Putamen (tissue), 1 donor: ENCODE measurements at places on chromosomes 2 and 18.

- no peak for DNase-seq
Measured at GRCh38 chr2:15630121-15630977, 38.7 kb downstream of the DDX1 start.

DNA sequence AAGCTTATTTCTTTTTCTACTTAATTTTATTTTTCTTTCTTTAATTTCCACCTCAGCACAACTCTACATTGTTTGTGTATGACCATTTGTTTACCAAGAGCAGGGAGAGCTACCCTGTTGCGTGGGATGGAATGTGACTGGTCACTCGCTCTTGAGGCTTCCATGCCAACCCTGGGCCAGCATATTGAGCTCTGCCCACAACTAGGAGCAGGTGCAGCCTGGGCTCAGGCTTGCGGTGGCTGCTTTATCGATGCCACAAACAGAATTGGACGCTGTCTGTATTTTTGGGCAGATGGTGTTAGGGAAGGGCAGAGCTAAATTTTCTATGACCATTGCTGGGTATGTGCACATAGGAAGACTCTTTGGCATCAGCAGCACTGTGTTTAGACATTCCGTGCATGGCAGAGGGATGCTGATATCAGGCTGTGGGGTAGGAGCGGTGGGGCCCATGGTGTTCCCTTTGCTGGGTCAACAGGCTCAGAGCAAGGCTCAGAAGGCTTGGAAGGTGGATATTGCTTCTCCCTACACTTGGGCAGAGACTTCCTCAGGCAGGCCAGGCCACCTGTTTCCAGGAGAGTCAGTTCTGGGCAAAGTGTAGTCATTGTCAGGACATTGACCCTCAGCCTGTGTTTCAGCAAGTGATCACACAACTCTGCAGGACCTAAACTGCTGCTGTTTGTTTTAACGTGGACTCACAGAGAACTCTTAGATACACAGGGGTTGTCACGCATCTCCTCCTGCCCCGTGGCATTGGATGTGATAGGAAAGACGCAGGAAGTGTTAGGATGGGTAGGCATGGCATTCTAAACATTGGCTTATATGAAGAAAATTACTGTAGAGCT, 40.2 kb downstream of the TMEM182 start:
- DNase-seq = no peak

DNA sequence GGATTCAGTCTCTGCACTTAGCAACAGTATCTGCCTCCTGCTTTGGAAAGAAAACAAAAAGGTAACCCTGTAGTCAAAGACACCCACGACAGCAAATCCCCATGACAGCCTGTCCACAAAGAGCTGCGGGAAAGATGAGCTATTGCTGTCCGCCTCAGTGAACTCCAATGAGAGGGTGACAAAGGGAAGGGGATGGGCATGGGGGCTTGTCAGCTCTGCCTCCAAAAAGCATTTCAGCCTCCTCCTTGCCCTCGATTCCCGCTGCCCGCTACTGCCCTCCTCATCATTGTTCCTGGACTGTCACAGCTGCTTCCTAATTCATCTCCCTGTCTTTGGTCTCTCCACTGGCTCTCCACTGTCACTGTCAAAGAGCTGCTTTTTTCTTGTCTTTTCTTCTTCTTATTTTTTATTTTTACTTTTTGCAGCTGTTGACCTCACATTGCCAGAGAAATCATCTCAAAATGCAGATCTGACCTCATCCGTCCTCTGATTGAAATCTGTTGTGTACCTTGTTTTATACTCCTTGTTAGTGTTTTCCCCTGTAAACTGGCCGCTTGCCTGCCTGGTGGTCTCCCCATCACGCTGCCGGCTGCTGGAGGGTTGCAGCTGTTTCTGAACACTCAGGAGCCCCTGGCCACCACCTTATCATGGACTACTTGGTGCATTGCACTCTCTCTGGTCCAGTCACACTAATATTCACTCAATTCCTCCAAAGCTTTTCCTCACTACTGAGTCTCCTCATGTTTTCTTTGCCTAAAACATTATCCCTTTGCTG, 7.9 kb upstream of the E2F6 start:
- no peak for DNase-seq

- no peak for DNase-seq
Measured at GRCh38 chr2:169393068-169393590, 30.8 kb upstream of the LRP2 start.

GRCh38 chr2:51401546-51401945, 369.6 kb upstream of the NRXN1 start:
- DNase-seq = no peak

GRCh38 chr2:69977906-69978482, 16.6 kb upstream of the ASPRV1 start:
- DNase-seq = no peak

DNA sequence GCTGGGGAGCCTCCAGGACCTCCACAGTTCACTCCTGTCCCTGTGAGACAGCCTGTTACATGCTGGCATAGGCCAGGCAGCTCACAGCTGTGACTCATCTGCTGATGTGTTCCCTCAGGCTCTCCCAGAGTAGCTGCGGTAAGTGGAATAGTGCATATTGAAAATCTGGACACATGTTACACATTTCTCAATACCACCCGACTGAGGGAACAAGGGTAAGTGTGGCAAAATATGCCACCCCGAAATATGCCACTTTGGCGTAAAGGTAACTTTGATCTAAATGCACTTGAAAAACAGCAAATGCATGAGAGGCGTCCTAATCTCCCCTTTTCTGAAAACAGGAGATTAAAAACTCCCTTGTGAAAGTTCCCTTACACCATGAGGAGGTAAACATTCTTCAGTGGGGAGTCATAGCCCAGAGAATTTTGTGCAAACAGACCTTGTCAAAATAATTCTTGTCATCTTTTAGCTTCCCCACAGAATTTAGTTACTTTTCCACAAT, 557.9 kb downstream of the CCDC85A start:
- no peak for DNase-seq

- DNase-seq = no peak
Measured at GRCh38 chr2:151483546-151483945, 73.8 kb downstream of the RIF1 start.

GRCh38 chr2:43569921-43570320, 25.9 kb downstream of the THADA start:
- DNase-seq = no peak

DNA sequence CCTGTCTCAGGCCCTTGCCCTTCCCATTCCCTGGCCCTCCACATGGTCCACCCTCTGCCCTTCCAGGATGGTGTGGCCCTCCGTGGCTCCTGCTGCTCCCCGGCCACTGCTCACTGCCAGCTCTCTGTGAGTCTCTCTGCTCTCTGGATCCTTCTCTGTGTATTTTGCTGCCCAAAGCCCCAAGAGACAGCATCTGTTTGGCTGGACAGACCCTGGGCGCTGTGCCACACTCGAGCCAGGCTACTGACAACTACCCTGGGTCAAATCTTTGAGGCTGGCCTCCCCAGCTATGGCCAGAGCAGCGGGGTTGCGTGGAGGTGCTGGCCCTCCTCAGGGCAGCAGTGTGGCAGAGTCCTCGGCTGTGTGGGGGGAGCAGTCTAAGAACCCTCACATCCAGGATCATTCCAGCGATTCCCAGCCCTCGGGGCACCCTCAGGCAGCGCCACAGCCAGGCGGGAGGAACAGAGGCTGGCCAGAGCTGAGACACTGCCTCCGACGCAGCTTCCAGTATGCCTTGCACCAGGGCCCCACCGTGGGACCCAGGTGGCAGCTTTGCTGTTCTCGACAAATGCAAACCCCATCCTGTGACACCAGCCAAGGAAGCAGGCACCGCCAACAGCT, 139.4 kb upstream of the GLI2 start:
- DNase-seq = peak; percentile 50

GRCh38 chr18:73124175-73124574, 256.4 kb upstream of the NETO1 start:
- no peak for DNase-seq

GRCh38 chr2:207077266-207077665, 88.5 kb downstream of the KLF7 start:
- DNase-seq = no peak

- no peak for DNase-seq
Measured at GRCh38 chr2:236936446-236936940, 149.2 kb upstream of the COPS8 start.

GRCh38 chr2:8086357-8086756, 595.5 kb upstream of the ID2 start:
- DNase-seq = no peak

DNA sequence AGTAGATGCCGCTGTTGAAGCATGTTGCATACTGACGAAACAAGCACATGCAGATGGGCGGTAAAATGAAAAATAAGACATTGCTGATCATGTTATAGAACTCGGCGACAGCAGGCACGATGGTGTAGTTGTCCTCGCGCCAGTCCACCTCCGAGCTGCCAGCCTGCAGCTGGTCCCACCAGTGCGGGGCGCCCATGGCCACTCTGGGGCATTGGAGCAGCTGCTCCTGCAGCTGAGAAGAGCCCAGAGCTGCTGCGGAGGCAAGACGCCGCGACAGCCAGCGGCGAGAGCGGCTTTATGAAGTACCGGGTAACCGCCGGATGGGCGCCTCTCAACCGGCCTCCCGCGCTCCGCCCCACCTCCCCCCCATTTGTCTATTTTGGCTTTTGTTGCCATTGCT, 32.6 kb upstream of the ADAM23 start:
- no peak for DNase-seq

DNA sequence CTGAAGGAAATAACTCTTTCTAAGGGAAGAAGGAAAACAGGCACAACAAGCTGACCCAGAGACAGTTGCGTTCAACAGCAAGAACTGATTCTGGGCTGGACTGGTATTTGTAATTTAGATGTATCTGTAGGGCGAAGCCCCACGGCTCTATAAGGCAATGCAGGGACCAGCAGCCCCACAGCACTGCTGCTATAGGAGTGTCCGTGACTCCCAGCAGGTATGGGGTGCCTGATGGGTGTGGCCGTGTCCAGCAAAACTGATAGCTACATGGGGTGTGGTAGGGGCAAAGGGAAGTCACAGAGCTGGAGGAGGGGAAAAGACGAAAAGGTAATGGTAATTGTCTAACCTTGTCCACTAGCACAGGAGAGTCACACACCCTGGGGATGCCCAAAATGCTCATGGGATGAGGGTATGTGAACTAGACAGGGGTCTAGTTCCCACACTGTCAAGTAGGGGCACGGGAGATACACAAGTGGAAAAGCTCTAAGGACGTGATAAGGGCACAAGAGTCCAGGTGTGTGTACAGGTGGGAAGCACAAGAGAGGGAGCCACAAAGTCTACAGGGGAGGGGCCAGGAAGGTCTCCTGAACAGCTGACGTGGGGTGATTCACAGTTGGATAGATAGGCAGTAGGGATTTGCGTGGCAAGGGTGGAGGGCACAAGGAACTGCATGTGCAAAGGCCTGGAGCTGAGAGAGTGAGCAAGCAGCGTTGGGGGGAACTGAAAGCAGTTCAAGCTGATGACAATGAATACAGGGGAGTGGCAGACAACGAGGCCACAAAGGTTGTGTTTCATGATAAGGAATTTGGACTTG, 48.5 kb upstream of the ASPRV1 start:
- no peak for DNase-seq

GRCh38 chr2:165953306-165953654, 296 bp downstream of the TTC21B start:
- no peak for DNase-seq

DNA sequence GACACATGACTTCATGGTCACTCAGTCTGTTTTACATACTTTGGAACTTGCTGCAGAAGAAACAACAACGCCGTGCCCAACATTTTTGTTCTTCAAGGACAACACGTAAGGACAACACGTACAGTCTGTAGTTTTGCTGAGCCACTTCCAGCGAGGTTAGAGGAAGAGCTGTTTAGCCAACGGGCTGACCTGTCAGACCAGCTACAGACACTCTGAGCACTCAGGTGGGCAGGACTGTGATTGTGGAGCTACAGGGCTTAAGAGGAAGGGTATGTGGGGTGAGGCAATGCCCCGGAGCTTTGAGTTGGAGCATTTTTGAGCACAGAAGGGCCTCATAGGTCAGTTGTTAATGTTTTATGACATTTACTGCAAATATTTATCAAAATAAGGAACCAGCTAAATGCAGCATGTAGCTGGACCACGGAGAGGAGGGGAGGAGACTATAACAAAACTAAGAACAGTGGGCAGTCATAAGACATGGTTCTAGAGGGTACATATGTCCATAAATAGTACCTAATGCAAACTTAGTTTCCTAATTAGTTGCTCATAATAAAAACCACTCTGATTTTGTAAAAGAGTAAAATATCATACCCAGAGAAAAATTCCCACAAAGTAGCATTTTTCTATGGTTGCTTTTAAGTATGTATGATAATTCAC, 26.3 kb upstream of the NPC1 start:
- no peak for DNase-seq

GRCh38 chr2:10788855-10789254, 23.7 kb downstream of the PDIA6 start:
- no peak for DNase-seq

DNA sequence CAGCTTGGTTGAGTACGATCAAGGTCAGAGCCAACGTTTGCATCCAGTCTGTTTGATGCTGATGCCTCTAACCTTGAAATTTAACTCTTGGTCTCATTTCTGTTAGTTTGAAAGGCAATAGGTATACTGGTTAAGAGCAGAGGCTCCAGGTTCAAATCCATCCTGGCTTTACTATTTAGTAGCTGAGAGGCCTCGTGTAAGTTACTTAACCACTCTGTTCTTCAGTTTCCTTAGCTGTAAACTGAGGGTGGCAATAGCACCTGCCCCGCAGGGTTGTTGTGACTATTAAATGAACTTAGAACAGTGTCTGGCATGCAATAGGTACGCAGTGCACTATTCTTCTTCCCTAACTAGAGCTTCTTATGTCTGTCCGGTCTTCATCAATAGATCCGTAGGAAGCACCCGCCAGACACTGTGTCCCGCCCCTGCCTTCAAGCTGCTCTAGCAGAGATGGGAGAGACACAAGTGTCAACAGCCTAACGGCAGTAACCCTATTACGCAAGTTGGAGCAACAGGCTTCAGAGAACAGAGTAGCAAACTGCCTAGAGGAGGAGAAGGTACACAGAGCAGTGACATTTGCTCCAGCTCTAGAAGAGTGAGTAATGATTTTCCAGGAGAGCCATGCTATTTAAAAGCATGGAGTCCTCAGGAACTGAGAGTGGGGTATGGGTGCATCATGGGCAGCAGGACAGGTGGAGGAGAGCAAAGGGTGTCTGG, 62.7 kb upstream of the ST3GAL5 start:
- DNase-seq = no peak

DNA sequence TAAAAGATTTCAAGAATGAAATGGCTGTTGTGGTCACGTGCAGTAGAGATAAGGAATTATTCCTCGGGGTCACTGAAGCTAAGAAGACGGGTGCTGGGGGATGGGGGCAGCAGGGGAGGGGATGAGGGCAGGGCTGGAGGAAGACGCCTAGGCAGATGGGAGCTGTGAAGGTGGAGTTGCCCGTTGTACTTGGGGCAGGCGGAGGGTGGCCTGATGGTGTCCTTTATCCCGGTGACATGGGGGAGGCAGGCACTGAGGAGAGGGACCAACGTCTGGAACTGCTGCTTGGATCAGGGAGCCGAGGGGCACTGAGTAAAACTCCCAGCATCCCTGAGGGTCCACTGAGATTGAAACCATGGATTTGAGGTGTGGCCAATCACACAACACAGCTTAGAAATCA, 64.9 kb downstream of the ZCCHC2 start:
- no peak for DNase-seq

DNA sequence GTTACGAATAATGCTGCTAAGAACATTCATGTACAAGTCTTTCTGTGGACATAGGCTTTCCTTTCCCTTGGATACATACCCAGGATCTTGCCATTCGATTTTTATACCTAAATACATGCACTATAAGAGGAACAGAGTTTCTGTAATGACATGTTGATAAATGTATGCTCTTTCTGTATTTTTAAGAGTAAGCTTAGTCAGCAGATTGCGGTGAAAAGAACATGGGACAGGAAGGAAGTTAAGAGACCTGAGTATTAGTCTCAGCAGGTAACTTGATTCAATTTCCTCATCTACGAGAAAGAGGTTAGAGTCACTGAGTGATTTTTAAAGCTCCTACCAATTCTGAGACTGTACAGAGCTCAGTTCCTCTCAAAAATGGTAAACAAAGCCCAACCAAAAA, 2.6 kb upstream of the TLK1 start:
- DNase-seq = no peak
